ENCODE measurements at places on chromosomes 3 and 15.

GRCh38 chr3:46672349-46672695 is 21.2 kb downstream of the ALS2CL start:
- ATAC-seq = no peak

DNA sequence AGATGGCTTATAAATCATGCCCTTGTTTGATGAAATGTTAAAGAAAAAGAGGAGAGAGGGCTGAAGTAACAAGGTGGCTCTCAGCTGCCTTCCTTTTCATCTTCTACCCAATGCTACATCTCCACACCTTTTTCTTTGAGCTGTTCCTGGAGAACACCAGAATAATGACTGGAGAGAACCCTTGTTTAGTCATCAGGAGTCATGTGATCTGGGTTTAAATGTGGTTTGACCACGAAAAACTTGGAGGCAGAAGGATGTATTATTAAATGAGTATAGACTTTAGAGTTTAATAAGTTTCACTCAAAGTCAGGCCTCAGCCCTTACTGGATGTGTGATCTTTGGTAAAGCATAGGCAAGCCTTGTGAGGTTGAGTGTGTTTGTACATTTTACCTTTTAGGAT is 230.3 kb upstream of the TBL1XR1 start:
- no peak for ATAC-seq

- ATAC-seq = no peak
Measured at GRCh38 chr15:85027421-85027820, 45.8 kb downstream of the PDE8A start.

- no peak for ATAC-seq
Measured at GRCh38 chr3:50600141-50600753, 11.3 kb downstream of the CISH start.

DNA sequence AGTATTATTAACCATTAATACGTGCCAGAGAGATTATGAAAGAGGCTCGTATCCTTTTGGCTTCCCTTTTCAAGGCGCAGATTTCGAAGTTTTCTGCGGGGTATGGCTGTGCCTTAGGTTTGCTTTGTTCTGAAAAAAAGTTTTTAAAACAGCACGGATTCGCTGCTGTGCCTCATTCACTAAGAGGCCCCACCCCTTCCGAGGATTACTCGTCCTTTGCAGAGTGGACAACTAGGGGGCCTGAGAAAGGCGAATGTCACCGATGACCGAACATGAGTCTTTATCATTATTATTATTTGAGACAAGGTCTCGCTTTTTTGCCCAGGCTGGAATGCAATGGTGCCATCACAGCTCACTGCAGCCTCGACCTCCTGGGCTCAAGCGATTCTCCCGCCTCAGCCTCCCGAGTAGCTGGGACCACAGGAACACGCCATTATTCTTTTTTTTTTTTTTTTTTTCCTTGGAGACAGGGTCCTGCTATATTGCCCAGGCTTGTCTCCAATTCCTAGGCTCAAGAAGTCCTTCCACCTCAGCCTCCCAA is 684 bp upstream of the RPS27L start:
- peak; percentile 67 for ATAC-seq

DNA sequence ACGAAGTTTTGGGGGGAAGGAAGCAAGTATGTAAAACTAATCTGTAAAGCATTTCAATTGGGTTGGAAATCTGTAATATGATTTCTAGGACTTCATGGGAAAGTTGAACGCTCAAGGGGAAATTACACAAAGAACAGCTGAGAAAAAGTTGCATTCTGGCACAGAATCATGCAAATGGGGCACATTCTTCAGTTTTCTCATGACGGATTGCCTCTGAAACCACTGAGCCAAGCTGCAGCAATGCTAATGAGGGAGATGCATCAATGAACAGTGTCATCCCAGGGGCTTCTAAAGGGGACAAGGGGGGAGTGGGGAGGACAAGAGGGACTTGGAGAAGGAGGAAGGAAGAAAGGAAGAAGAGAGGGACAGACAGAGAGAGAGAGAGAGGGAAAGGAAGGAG is 291.4 kb upstream of the ATP11B start:
- peak; percentile 61 for ATAC-seq

- no peak for ATAC-seq
Measured at GRCh38 chr3:129485721-129486663, 42.4 kb upstream of the RHO start.

- no peak for ATAC-seq
Measured at GRCh38 chr3:38140326-38141172, 2.1 kb downstream of the MYD88 start.

DNA sequence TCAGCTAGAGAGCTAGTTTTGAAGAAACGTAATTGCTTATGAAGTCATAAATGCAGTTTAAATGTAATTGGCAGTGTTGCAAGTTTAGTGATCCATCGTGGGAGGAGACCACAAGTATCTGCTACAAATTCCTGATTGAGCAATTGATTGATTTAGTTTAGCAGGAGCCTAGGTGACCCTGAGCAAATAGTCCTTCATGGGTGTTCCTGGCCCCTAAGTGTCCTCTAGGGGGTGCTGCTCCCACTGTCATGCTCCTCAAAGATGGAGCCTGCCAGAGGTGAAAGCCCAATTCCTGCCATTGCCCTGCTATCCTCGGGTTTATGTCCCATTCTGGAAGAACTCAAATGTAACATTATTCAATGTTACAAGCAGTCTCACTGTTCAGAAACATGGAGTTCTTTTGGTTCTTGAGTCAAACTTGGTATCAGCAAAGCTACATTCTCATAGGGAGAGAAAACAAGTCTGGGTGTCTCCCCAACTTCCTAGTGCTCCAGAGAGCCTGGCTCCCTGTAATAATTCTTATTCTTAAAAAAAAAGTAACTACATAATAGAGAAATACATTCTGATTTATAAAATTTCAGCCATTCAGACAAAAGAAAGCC is 29.8 kb upstream of the SENP5 start:
- no peak for ATAC-seq

- ATAC-seq = no peak
Measured at GRCh38 chr3:141391298-141391990, 23.1 kb downstream of the ZBTB38 start.

GRCh38 chr3:32240159-32240545 is 1.7 kb downstream of the CMTM8 start:
- ATAC-seq = peak; percentile 41

DNA sequence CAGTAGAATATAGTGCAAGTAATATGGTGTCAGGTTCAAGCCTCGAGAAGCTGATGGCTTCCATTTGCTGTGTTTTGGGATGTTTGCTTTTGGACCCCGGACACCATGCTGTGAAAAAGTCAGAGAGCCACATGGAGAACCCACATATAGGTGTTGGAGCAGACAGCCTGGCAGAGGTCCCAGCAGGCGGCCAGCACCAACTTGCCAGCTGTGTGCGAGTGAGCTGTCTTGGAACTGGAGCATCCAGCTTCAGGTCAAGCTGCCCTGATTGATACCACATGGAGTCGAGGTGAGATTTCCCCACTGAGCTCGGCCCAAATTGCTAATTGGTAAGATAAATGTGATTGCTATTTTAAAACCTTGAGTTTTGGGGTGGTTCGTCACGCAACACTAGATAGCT is 185.7 kb upstream of the TBL1XR1 start:
- no peak for ATAC-seq

DNA sequence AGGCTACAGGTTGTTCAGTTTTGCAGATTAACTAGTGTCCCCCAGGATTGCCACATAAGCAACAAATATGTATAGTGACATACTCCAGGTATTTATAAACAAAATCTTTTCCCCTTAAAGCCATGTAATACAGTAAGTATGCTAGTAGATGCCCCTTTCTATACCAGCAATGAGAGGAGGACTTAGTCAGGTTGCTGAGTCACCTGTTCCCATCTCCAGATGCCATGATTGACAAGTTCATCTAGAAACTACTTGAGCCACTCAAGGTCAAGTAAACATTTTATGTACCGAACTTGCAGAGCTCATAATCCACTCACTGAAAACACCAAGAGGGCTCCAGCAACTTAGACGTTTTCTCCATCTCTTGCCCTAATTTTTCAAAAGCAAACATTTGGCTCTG is 18.2 kb downstream of the SLC9A9 start:
- ATAC-seq = no peak

GRCh38 chr3:196942915-196943277 is 568 bp upstream of the NCBP2 start:
- ATAC-seq = no peak

DNA sequence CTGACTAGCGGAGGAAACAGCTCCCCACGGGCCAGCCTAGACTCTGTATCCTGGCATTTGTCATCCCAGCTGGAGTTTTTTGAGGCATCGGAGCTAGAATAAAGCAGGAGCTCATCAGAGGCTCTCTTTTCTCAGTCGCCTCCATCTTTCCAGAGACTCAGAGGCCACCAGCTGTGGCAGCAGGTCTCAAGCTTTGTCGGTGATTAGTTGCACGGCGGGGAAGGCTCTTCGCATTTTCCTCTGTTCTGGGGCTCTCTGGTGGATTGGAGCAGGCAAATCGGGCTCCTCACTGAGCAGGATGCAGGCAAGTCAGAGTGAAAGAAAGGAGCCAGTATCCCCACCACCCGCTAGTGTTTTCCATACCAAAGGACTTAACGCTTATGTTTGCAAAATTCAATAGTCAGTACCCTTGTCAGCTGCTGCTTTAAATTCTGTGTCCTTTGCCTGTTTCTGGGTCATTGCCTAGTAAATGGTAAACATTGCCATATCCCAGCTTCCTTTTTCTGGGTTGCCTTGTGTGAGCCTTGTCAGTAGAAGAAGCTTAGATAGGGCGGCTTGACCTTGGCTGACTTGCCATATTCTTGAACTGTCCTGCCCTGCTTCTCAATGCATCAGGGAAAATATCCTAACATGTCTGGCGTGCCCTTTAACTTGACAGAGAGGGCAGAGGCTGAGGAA is 127.1 kb downstream of the PTPRG start:
- ATAC-seq = peak; percentile 82

DNA sequence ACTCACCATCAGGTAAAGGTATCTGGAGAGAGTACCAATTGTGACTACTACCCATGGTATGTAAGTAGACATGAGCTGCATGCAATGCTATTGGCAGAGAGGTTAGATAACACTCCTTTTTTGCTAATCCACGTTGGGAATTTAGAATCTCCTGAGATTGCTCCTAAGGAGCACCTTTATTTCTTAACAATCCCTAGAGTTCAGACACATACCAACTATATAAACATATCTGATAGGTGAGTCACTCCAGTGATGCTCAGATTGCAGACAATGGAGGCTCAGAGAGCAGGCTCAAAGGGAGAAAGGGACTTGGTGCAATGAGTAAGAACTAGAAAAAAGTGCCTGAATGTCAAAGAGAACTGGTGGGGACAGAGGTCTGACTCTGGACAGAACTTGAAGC is 47.0 kb upstream of the LRRFIP2 start:
- ATAC-seq = peak; percentile 56

GRCh38 chr3:153666991-153667740 is 454.0 kb upstream of the ARHGEF26 start:
- no peak for ATAC-seq

GRCh38 chr3:97719156-97719821 is 45.3 kb upstream of the ARL6 start:
- peak; percentile 93 for ATAC-seq

DNA sequence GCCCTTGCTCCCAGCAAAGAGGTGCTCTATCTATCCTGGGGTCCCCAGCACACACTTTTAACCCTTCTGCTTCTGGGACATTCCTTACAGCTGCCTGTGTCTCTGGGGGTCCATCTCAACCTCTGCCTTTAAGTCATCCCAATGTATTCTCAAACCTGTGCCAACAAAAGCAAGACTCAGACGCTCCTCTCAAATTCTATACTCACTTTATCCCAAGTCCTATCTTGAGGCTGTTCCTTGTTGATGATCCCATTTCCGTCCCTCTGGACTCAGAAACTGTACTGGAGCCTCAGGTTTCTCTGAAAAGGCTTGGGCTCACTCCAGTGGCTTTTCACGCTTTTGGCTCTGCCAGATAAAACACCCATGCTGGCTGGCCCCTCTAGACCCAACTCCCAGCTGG is 69.7 kb downstream of the XXYLT1 start:
- ATAC-seq = no peak

- ATAC-seq = peak; percentile 80
Measured at GRCh38 chr15:67833710-67834511, 5.9 kb downstream of the RNU6-1 start.

- ATAC-seq = no peak
Measured at GRCh38 chr3:50155891-50156290, 767 bp downstream of the SEMA3F start.

GRCh38 chr3:168933614-168934013 is 729.9 kb downstream of the MECOM start:
- no peak for ATAC-seq

- no peak for ATAC-seq
Measured at GRCh38 chr3:103170651-103171050, 735.8 kb downstream of the ZPLD1 start.

DNA sequence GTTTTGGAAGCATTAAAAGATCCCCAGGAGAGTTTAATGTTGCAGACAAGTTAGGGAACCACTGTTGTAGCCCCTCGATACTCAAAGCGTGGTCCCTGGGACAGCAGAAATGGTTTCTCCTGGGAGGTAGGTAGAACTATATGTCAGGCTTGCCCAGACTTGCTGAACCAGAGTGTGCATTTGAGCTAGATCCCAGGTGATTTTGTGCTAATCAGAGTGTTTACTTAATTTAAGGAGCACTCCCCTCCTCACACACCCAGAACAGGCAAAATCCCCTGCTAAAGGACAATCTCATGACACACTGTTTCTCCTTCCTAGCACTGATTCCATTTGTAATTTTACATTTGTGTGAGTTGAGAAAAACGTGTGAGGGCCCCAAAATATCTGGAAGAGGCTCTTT is 24.3 kb downstream of the LMCD1 start:
- ATAC-seq = no peak

DNA sequence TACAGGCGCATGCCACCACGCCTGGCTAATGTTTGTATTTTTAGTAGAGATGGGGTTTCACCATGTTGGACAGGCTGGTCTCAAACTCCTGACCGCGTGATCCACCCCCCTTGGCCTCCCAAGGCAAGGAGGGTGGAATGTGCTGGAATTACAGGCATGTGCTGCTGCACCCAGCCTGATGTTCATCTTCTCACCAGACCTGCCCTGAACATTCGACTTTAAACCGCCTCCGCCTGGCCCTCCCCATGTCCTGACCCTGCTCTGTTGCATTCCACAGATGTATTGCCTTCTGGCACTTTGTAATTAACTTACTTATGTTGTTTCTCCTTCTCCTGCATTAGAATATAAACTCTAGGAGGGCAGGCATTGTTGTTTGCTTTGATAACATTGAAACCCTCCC is 102.1 kb downstream of the LINGO1 start:
- no peak for ATAC-seq

- ATAC-seq = no peak
Measured at GRCh38 chr3:10975695-10976234, 16.8 kb upstream of the SLC6A1 start.

- peak; percentile 84 for ATAC-seq
Measured at GRCh38 chr15:78308422-78309032, 9.1 kb upstream of the SKIC8 start.

- ATAC-seq = no peak
Measured at GRCh38 chr3:71089271-71089847, 494.2 kb downstream of the FOXP1 start.

GRCh38 chr15:44264148-44264547 is 24.4 kb upstream of the GOLM2 start:
- ATAC-seq = no peak

DNA sequence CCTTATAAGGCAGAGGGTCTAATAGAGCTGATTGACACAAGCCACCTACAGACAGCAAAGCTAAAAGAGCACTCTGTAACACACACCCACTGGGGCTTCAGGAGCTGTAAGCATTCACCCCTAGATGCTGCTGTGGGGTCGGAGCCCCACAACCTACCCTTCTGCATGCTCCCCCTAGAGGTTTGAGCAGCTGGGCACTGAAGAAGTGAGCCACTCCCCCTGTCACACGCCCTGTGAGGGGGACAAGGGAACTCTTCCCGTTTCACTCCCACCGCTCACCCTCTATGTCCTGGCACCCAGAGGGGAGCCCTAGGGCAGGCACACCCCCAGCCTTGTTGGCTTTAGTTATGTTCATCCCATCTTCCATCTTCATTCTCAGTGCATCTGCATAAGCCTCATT is 9.4 kb upstream of the CSTA start:
- no peak for ATAC-seq

Data from motor neuron (in vitro differentiated cells).